ENCODE measurements at places on chromosomes 6 and 20. TPM values are rescaled to one million over a fixed set of nuclear protein-coding genes. Genes with fewer than 3 reads are reported as not detected.

Gene MARCKS
- 86.2 TPM for total RNA-seq

GRCh38 chr6:103326760-103327757, 1532.7 kb downstream of the HACE1 start:
- ATAC-seq, result no peak

GRCh38 chr6:150575836-150576235, 23.8 kb upstream of the PLEKHG1 start:
- no peak for ATAC-seq

GRCh38 chr6:1792989-1793388, 183.3 kb downstream of the FOXC1 start:
- peak; percentile 64 for ATAC-seq
